Stimulated activated CD8-positive, alpha-beta memory T cell treated with anti-CD3 and anti-CD28 coated beads, Interleukin-4, amount 100 ng/mL, for 1 hour (primary cell): ENCODE measurements at places on chromosomes 1 and 21.

DNA sequence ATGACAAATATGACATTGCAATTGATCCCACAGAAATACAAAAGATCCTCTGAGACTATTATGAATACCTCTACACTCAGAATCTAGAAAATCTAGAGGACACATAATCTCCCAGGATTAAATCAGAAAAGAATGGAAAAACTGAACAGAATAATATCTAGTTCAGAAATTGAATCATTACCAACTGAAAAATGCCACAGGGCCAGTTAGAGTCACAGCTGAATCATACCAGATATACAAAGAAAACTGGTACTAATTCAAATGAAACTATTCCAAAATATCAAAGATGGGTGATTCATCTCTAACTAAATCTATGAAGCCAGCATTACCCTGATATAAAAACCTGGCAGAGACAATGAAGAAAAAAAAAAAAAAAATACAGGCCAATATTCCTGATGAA lies 149.3 kb downstream of the BRINP3 start:
- DNase-seq, result no peak

DNA sequence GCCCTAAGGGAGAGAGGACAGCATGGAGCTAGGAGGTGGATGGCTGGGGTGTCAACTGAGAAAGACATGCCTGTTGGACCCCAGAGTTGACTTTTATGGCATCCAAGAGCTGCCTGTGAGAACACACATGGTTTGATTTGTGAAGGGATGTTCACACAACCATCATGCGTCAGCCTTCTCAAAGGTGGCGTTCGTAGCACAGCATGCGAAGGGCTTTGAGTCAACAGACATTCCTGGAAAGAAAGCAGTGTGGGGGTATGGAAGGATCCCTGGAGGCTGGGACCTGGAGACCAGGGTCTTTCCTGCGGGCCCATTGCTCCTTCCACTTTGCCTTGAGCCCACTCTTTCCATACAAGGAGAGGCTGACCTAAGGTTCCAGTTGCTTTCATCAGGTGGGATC lies 6.4 kb upstream of the WNT3A start:
- DNase-seq, result no peak

DNA sequence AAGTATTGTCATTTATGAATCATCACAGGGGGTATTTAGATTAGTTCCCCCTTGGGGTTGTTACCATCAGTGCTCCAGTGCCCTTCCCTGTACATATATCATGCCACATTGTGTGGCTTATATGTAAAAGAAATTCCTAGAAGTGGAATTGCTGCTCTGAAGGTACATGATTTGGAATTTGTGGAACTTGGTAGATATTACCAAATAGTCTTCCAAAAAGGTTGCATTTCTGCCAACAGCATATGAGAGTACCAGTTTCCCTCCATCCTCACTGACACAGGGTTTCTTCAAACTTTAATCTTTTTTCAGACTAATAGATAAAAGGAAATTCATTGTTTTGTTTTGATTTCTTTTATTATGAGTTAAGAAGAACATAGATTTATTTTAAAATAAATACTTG lies 41.3 kb downstream of the AKNAD1 start:
- DNase-seq, result no peak

GRCh38 chr1:86822459-86822858 lies 91.5 kb downstream of the SELENOF start:
- no peak for DNase-seq

GRCh38 chr1:187096689-187097088 lies 267.9 kb downstream of the PLA2G4A start:
- DNase-seq, result no peak

GRCh38 chr1:110309767-110310166 lies 29.4 kb upstream of the RBM15 start:
- no peak for DNase-seq

DNA sequence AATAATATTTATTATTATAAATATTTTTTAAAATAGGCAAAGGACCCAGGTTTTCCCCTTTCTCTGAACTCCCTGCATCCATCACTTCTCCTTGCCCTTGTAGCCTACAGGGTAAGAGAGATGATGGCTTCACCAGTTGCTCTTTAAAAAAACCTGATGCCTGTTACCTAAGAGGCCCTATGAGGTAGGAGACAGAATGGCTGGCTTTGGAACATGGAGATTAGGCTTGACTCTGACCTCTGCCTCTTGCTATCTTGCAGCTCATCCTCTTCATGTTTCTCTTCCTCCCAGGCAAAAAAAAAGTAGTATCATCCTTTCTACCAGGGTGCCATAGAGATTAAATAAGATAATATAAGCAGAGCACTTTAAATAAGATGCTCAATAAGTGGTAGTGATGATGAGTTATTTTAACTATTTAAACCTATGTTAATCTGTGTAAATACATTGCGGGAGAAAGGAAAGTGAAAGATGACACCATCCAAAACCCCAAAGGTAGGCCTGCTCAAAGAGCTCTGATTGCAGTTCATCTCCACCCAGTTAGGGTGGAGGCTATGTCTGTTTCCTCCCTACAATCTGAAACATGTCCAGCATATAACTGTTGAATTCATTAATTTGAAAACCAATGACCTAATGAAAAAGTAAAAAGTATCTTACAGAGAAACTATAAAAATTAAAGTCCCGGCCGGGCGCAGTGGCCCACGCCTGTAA lies 51.8 kb downstream of the RGS2 start:
- DNase-seq, result no peak

DNA sequence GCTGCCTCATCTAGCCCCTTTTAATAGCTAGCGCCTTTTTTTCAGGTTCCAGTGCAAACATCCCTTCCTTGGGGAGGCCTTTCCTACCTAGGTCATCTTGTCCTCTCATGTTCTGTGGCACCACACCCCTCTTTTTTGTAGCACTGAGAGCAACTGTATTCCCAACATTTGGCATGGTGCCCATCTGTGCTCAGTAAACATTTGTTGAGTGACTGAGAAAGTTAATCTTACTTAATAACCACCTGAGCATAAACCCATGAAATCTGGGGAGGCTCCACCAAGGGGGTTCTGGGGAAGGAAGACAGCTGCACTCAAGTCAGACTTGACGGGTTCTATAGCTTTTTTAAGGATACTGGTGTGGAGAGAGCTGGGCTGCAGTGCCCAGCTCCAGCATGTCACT lies 90.0 kb downstream of the NOS1AP start:
- no peak for DNase-seq

DNA sequence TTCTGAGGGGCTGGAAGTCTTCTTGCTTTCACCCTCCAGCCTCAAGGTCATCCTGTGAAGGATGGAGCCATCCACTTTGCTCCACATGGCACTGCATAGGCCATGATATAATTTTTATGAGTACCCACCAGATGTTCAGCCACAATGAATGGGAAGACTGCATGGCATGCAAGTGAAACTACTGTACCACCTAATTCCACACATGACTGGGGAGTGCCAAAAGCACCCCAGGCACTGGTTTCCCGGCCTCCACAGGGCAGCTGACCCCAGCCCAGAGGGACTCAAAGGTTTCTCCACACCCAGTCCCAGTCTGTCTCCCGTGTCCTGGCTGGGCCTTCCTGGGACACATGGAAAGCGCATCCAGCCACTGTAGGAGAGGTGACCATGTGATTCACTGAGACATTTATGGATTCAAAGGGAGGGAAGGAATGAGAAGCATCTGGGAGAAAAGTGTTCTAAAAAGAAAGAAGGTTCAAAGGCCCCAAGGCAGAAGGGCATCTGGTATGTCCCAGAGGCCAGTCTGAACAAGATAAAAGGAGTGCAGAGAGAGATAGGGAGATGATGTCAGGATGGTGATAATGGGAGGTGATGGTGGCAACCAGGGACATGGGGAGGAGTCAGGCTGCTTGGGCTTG lies 12.1 kb downstream of the RHOU start:
- no peak for DNase-seq

DNA sequence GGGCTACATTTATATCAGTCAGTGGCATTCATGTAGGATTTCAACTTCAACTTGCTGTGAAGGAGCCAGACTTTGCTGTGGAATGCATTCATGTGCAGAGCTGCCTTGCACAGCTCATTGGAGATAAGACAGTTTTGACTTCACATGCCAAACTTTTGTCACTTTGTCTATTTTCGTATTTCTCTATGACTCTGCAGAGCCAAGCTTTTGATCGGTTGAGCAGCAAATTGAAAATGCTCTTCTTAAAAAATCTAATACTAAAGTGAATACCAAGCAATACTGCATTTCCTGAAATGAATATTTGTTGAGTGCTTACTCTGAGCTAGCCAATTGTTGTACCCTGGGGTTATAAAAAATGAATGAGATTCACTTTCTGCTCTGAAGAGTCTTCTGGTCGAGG lies 388.7 kb downstream of the ST6GALNAC3 start:
- DNase-seq, result no peak

GRCh38 chr1:154779551-154780189 lies 90.4 kb downstream of the KCNN3 start:
- DNase-seq, result no peak

DNA sequence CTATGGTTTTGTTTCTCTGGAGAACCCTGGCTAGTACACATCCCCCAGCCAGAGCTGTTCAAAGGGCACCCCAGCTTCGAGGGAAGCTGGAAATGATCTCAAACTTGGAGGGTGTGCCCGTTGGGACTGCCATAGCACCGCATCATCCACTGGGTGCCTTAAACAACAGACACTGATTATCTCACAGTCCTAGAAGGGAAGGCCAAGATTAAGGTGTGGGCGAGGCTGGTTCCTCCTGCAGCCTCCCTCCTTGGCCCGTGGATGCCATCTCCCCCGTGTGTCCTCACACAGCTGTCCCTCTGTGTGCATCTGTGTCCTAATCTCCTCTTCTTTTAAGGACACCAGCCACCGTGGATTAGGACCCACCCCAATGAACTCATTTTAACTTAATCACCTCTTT lies 4.2 kb upstream of the IBA57 start:
- DNase-seq, result no peak

GRCh38 chr1:114091711-114092110 lies 62.0 kb downstream of the SYT6 start:
- no peak for DNase-seq

GRCh38 chr1:115982400-115982799 lies 6.1 kb downstream of the SLC22A15 start:
- DNase-seq, result no peak

GRCh38 chr1:57160594-57160993 lies 194.8 kb upstream of the C8B start:
- no peak for DNase-seq

GRCh38 chr1:111988743-111989453 lies 570 bp downstream of the KCND3 start:
- DNase-seq, result no peak

DNA sequence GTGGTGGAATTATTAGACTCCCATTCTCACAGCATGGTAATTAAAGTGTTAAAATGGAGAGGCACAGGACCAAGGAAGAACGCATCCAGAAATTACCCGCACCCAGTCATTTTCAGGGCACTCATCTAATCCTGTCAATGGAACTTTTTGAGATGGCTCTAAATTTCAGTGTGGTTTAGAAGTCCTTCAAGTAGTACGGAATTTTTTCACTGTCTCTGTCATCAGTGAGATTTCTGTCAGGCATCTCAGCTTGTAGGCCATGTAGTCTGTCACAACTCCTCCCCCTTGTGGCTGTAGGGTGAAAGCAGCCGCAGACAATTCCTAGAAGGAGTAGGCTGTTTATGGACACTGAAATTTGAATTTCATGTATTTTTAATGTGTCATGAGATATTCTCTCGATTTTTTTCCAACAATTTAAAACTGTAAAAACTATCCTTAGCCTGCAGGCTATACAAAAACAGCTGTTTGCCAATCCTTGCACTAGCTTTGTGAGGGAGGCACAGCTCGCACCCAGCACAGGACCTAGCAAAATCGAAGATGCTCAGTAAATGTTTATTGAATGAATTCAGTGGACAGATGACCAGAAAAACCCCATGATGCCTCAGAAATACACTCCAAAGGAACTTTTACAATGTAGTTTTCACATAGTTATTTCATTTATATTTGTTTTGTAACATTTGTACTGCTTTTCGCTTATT lies 6.6 kb upstream of the NUP133 start:
- peak; percentile 8 for DNase-seq

- no peak for DNase-seq
Measured at GRCh38 chr1:163866564-163866963, 544.8 kb downstream of the NUF2 start.

DNA sequence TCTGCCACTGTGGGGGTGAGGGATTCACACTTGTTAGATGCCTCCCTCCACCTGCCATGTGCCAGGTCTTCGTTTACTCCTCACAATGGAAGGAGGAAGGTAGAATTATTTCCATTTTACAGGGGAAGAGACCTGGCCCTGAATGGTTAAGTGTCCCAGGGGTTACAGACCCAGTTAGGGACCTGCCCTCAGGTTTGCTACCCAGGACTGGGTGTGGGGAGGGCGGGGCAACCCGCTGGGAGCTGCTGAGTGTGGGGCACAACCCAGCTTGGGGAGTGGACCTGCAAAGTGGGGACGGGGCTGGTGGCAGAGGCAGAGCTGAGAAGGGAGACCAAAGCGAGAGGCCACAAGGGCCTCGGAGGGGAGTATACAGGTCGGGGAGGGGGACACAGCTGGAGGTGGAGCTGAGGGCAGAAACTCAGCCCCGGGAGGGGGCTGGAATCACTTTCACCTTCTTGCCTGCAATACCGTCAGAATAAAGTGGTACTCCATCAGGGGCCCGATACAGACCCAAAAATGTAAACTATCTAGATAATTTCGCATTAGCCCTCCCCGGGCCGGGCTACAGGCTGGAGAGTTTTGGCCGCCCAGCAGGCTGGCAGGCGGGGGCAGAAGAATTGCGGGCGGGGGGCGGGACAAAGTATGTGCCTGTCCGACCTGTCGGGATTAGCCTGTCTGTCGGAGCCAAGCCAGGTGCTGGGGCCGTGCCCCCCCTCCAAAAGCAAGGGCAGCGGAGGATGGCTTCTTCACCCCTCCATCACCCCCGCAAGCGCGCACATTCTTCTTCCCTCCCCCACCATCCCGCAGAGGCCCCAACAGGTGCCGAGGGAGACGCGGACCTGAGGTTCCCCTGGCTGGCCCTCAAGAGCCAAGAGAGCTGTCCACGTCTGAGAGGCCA lies 1.4 kb downstream of the RSPO1 start:
- no peak for DNase-seq

DNA sequence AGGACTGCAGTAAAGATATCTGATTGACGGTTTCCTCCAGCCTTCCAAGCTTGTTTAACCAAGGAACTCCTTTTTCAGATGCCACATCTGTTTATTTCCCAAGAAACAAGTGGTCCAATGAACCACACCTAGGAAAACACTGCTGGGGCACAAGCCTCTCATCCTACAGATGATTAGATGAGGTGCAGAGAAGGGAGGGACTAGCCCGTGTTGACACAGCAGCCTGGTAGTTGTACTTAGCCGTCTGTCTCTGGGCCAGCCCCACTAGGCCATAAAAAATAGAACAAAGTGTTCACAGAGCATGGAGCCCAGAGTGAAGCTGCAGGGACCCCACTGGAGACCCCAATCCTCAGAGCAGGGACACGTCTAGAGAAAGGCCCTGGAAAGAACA lies 32.1 kb downstream of the LRP8 start:
- no peak for DNase-seq

- no peak for DNase-seq
Measured at GRCh38 chr1:8571200-8571984, 246.0 kb downstream of the RERE start.
